Activated CD8-positive, alpha-beta memory T cell treated with anti-CD3 and anti-CD28 coated beads for 1 hour (primary cell): ENCODE measurements at places on chromosomes 6 and 20.

DNA sequence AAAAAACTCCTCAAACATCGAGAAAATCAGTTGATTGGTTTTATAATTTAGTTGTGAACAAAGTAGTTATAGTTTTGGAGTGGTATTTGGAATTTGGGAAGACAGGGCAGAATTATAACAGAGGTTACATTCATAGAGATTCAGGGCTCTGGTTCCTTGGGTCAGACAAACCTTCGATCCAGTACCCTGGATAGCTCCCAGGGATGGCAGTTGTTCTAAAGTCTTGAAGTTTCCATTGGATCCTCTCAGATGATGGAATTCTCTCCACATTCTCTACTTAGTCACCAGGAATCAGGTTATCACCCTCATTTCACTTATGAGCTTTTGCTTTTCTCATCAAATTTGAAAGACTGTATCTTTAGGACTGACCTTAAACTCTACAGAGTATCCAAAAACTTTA is 285.1 kb downstream of the CENPW start:
- no peak for DNase-seq

GRCh38 chr6:53101006-53101405 is 35.8 kb downstream of the FBXO9 start:
- DNase-seq = no peak

GRCh38 chr6:125797886-125798444 is 7.2 kb downstream of the NCOA7 start:
- no peak for DNase-seq

GRCh38 chr6:88339761-88340160 is 173.6 kb upstream of the CNR1 start:
- no peak for DNase-seq

- DNase-seq = no peak
Measured at GRCh38 chr6:137102851-137103492, 58.2 kb upstream of the IL20RA start.

DNA sequence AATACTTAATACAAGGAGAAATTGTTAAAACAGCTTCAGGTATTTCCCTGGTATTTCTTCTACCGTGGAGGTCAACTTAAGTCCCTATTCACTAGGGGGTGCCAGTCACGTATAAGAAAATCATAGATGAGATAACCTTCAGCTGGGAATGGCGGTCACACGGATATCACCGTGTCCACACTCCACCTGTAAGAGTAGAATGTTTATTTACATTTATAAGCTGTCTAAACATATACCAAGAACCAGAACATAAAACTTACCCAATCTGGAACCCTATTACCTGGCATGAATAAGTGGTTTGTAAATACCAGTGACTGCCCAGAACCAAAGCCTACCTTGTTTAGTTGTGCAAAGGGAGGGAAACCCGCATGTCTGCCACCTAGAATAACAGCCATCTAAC is 1.9 kb upstream of the ELOVL4 start:
- DNase-seq = no peak

- DNase-seq = no peak
Measured at GRCh38 chr6:21143645-21144044, 449.9 kb upstream of the SOX4 start.

GRCh38 chr6:43436577-43437282 is 9.4 kb downstream of the ABCC10 start:
- DNase-seq = no peak

- no peak for DNase-seq
Measured at GRCh38 chr6:39452306-39453145, 130.0 kb upstream of the KCNK16 start.

GRCh38 chr6:31797588-31797987 is 2.0 kb upstream of the VARS1 start:
- DNase-seq = no peak

GRCh38 chr6:106475284-106475683 is 114.8 kb downstream of the CRYBG1 start:
- no peak for DNase-seq

DNA sequence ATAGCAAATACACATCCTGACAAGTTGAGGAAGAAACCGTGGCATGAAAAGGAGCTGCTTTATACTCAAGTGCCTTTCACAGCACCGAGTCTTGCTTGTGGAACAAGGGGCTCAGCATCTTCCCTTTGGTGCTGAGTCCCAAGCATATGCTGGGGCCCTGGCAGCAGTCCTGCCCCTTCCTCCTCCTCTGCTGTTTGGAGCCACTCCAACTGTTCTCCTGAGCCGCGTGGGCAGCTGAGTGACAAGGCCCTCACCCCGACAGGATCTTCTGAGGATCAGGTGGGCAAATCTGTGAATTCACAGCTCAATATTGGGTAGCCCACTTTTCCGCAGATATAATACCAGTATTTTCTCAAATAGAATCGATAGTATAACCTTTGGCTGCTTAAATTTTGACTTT is 24.7 kb downstream of the DACT2 start:
- no peak for DNase-seq

- DNase-seq = no peak
Measured at GRCh38 chr20:57616143-57616951, 3.9 kb downstream of the ZBP1 start.

GRCh38 chr6:156752666-156753301 is 24.4 kb upstream of the ARID1B start:
- DNase-seq = no peak

- DNase-seq = no peak
Measured at GRCh38 chr6:112307707-112308106, 39.4 kb upstream of the RFPL4B start.

- DNase-seq = no peak
Measured at GRCh38 chr6:142685852-142686506, 259.0 kb downstream of the HIVEP2 start.

DNA sequence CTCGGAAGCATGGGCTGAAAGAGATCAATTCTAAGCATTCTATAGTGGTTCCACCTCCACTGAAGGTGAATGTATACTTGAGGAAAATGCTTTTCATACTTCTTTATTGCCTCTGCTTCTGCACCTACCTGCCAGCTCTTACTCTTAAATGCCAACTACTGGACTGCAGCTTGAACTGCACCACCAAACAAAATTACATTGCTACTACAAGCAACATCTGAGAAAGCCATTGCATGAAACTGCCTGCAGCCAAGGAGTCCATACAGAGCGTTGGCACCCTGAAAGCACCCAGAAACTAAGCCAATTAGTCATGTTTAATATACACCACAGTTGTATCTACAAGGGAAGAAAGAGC is 440.9 kb downstream of the BTBD3 start:
- DNase-seq = no peak

GRCh38 chr6:103367212-103367611 is 1492.5 kb downstream of the HACE1 start:
- DNase-seq = no peak

DNA sequence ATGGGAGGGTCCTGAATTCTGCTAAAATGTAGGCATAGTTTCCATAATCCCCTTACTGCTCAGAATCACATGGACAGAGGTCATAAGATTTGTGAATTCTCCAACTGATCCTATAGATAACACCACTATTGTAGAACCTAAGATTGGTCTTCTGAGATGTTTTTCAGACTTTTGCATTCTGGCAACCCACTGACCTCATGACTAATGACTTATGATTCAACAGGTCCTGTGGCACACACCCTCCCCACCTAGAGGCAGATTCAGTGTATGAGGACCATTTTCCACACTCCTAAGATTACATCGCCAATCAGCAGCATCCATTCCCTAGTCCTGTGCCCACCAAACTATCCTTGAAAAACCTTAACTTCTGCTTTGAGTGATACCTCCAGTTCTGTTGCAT is 207.2 kb downstream of the BTBD9 start:
- no peak for DNase-seq

DNA sequence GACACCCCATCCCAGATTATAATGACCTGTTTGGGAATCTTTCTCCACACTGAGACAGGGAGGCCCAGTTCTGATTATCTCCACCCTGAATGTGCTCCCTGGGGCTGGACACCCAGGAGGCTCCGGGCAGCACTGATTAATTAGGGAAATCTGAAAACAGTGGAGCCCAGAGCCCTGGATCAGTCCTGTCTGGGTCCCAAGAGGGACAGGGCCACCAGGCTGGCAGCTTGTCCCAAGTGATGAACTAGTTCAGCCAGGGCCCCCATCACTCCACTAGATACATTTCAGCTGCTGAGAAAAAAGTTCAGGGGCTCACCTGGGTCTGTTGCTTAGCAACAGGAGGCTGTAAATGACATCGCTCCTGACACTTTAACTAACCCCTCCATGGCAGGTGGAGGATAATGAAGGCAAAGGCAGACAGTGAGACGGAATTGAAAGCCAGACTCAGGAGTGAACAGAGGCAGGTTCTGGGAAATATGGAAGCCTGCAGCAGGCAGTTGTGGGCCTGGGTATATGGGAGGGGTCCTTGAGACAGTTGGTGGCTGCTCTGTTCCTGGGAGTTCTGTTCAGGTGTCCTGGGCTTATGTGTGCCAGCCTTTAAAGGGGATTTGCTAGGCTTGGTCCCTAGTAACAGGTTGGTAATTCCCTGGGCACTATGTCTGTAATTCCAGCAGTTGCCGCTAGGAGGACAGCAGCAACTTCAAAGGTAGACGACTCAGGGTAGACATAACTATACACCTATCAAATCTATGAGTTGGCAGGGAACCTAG is 78.3 kb upstream of the CTNNBL1 start:
- peak; percentile 36 for DNase-seq

- DNase-seq = no peak
Measured at GRCh38 chr20:4592316-4593148, 129.2 kb upstream of the PRND start.

DNA sequence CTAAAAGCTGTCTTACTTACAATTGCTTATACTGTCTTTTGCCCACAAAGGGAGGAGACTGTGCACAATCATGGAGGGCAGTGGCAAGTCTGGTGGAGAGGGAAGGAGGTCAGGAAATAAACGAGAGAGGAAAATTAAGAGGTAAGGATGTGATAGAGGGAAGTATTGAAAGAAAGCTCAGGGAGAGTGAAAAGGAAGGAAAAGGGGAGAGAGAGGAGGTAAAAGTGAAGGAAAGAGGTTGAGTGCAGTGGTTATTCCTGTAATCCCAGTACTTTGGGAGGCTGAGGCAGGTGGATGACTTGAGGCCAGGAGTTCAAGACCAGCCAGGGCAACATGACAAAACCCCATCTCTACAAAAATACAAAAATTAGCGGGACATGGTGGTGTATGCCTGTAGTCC is 82.7 kb upstream of the EPB41L1 start:
- DNase-seq = no peak

GRCh38 chr20:59935457-59936185 is 2.2 kb upstream of the SYCP2 start:
- no peak for DNase-seq

DNA sequence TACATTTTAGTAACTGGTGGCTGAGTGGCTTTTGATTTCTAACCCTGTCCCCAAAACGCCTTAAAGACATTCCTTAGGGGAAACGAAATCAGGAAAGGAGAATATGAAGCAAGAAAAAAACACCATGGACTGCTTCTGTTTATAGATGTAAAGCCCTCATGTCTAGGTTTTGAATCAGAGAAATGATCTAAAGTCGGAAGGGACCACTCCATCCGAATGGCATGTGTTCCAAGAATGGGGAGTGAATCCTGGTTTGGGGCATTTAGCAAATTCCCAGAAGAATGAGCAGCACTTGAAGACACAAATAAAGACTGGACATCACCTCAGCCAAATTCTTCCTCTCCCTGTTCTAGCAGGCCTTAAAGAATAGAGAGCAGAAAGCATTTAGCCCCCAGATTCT is 65.6 kb downstream of the CAP2 start:
- DNase-seq = no peak

DNA sequence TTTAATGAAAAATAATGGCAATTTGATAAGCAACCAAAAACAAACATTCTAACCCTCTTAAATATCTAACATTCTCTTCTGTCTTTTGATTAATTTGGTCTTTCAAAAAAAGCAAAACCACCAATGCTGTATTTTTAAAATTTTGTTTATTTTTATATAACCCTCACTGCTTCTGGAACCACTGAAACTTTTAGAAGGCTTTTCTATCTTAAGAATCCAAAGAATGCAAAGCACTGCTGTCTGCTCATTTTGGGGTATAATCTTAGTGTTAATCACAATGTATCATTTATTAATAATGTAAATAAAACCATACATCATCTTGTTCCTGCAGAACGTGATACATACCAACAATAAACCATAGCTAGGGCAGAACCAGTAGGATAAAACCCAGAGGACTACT is 14.0 kb downstream of the STK38 start:
- no peak for DNase-seq

GRCh38 chr6:52598123-52598823 is 21.4 kb upstream of the TRAM2 start:
- DNase-seq = no peak

- DNase-seq = no peak
Measured at GRCh38 chr6:106750142-106750918, 121.0 kb downstream of the QRSL1 start.

GRCh38 chr6:12577124-12577850 is 139.3 kb upstream of the PHACTR1 start:
- DNase-seq = no peak

DNA sequence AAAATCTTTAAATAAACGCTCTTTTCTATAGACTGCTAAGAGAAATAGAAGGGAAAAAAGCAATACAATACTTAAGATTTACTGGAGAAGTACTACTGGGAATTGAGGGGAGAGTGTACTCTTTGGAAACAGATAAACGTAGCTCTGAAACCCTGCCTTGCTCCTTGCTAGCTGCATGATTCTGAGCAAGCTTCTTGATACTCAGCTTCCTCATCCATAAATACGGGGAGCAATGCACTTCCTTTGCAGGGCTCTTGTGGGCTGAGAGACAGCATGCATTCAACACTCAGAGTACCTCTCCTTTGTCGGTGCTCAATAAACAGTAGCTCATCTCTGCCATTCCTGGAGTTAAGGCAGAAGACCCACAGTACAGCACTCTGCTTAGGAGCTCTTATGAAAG is 159.7 kb downstream of the BTBD9 start:
- no peak for DNase-seq

- DNase-seq = no peak
Measured at GRCh38 chr20:50317609-50318008, 127.0 kb downstream of the CEBPB start.

DNA sequence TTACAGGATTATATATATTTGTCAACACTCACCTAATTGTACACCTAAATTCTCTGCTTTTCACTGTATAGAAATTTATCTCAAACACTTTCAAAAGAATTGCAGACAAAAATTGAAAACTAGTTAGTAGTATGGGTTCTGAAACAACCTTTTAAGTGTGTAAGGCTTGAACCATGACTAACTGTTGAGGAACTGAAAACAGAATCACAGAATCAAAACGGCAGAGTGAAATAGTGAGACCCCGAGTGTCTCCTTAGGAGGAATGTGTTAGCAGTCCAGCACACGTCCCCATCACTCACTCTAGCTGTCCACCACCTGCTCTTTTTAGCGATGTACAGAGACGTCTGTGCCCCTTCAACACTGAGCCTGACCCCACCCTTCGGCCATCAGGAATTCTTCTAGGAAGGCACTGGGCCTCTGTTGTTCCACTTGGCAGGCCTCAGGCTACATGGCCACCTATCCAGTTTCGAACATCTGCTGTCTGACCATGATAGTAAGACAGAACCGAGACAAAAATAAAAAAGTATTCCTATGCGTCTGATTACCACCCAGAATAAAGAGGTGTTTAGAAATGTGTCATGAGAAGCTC is 227.4 kb downstream of the C6orf118 start:
- DNase-seq = no peak

GRCh38 chr20:11965602-11966001 is 47.9 kb downstream of the BTBD3 start:
- DNase-seq = no peak
